Stimulated activated CD4-positive, alpha-beta T cell treated with anti-CD3 and anti-CD28 coated beads, Interleukin-2, amount 100 ng/mL, for 24 hours (primary cell): ENCODE measurements at places on chromosomes 1 and 21.

- peak; percentile 53 for DNase-seq
These were observed 23.6 kb downstream of the ZBTB18 start for GRCh38 chr1:244074559-244075171.

DNA sequence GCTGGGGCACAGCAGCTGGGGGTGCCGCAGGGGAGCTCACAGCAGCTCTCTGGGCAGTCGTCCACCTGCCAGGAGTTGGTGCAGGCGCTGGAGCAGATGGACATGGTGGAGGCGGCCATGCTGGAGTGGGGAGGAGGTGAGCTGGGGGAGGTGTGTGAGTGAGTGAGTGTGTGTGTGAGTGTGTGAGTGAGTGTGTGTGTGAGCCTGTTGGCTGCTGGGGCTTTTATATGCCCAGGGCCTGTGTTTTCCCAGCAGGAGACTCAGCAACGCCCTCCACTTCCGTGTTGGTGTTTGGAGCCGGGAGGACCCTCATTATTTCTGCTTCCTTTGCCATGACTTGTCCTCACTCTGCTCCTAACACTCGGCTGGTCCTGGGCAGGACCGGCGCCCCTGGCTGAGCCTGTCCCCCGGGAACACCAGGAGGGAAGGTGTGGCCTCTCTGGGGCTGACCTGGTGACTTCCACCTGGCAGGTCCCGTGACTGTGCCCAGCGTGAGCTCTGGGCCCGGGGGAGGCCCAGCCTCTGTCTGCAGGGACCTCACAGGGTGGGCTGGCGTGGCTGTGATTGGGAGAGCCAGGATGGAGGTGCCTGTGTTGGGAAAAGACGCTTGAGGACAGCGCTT lies at the start of gene KRTAP10-2:
Gene KRTAP10-2 (minus strand): TSS at position 166 of the 622 bp plus-strand sequence. CDS start 47 bp downstream, at position 119.
- DNase-seq = no peak

- DNase-seq = peak; percentile 34
These were observed 27.7 kb downstream of the TRIM11 start for GRCh38 chr1:228378873-228379460.

GRCh38 chr1:115312742-115313141 lies 25.3 kb downstream of the NGF start:
- DNase-seq = no peak

GRCh38 chr1:29649189-29650040 lies 413.1 kb downstream of the PTPRU start:
- peak; percentile 8 for DNase-seq

- DNase-seq = peak; percentile 59
These were observed at the start of gene CCDC18 for GRCh38 chr1:93180723-93181613. Gene CCDC18 (plus strand): TSS chr1:93180724. CDS start chr1:93183362, 2,638 bp downstream.
